ENCODE measurements at places on chromosomes 4 and X.

DNA sequence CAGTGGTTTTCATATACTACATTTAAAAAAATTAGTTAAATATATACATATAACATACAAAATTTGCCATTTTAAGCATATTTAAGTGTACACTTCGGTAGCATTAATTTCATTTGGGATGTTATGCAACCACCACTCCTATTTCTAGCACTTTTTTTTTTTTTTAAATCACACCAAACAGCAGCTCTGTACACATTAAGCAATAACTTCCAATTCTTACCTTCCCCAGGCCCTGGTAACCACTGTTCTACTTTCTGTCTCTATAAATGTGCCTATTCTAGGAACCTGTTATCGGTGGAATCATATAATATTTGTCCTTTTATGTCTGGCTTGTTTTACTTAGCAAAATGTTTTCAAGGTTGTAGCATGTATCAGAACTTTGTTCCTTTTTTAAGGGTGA, 39.1 kb downstream of the TMEM164 start:
- no peak for DNase-seq

GRCh38 chrX:50721764-50722521, 92.1 kb downstream of the SHROOM4 start:
- no peak for DNase-seq

DNA sequence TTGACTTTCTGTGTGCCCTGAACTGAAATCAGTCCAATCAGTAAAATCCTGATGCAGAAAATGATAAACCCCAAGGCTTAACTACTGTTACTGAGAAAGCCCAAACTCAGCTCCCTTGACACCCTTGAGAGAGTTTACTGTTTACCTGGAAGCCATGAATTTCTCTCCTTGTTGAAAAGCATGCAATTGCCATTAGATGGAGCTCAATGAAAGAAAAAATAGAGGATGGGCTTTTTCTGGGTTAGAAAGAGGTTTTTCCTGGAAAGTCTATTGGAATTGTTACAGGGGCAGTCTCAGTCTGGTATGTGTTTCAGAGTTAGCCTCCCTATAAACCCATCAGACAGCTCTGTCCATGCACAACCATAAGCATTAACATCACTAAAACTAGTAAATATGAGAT, 66.4 kb upstream of the C4orf54 start:
- peak; percentile 64 for DNase-seq

DNA sequence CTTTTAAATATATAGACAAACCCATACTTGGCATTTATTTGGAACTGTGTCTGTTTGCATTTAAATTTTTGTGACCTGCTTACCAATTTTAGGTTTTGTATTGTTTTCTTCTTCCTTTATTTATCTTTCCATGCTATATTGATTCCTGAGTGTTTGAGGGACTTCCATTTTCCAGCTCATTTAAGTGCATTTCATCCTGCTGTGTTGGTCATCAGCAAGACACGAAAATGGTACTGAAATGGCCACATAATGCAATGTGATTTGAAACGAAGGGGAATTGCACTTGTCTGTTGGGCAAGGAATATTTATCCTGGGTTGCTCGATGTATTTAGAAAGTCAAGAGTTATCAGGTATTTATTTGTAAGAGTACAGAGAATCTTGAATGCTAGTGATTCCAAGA, 524.3 kb upstream of the MAGEB2 start:
- peak; percentile 6 for DNase-seq

GRCh38 chr4:185997296-185997695, 71.7 kb upstream of the TLR3 start:
- DNase-seq = no peak

DNA sequence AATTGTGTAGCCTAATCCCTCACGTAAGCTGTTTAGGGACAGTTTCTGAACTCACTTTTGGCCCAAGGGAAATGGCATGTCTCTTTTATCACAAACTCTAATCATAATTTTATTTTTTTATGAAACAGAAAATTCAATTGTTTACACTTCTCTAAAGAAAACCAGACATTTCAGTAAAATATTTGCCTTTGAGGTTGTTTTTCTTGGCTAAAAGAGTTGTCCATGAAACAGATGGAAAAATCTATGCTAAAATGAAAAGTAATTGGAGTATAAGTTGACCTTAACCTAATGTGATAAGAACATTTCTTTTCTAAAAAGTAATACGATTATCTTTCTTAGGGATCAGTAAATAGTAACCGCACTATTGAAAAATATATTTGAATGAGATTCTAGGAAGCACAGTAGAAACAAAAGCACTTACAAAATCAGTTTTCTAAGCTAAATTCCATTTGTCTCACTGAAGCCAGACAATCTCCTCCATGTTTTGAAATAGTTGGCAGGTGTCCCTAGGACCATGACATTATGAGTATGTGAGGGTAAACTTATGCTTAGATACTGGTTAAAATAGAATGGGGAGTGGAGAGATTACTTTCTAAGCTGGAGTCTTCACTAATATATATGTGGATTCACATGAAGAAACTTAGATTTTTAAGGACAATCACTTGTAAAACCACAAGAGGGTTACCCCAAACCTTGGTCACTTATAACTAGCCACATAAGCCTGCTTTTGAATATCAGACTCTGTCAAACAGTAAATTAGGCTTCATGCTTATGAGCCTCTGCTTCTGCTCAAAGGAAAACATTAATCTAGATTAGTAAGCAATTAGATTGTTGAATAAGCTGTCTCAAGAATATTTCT, 20.1 kb upstream of the TET2 start:
- no peak for DNase-seq

DNA sequence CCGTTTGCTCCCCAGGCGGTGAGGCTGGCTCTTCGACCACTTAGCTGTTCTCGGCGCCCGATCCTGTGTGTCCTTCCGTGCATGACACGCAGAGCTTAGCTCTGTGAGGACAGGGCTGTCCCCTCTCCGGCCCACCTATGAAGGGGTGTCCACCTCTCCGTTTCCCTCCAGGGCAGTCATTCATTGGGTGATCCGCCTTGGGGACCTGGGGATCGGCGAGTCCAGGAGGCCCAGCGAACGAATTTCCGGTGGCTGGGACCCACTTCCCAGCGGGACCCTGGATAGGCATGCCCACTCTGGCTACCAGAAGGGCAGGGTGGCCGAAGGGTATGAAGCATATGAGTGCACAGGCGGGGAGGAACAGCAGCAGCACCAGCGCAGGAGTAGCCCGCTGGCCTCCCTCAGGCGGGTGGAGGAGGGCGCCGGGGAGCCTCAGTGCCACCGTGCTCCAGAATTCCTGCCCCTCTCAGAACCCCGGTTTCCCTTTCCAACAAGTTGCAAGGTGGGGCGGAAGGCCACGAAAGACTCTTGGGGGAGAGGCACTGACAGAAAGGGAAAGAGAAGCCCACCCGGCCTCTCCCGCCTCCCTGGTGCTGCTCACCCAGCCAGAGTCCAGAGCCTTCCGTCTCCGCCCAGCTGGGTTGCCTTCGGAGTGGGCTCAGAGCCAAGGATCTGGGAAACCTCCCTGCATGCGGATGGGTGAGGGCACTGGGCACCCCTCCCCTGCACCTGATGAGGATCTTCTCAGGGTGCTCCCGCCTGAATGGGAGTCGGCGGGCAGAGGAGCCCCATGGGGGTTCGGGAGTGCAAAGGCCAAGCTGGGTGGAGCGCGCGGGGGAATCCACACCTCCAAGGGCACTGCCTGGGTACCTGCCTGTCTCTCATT, 8.6 kb downstream of the HMX1 start:
- DNase-seq = no peak

- DNase-seq = no peak
Measured at GRCh38 chr4:80422727-80423404, 87.3 kb downstream of the CFAP299 start.

DNA sequence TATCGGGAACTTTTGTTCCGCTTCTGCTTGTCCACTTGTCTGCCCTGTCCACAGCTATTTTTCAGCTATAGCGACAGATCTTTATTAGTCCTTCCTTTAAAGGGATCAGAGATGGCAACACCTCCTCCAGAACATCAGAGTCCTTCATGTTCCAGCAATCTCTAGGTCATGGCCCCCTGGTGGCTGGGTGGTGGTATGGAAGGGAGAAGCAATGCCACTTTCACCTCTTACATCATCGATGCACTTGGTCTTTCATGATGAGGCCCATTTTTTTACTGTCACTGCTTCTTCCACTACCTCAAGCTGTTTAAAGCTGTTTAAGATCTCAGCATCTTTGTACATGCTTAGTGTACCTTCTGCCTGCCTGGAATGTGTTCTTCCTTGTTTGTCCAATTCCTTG, 106.7 kb downstream of the ARHGAP6 start:
- DNase-seq = peak; percentile 48

DNA sequence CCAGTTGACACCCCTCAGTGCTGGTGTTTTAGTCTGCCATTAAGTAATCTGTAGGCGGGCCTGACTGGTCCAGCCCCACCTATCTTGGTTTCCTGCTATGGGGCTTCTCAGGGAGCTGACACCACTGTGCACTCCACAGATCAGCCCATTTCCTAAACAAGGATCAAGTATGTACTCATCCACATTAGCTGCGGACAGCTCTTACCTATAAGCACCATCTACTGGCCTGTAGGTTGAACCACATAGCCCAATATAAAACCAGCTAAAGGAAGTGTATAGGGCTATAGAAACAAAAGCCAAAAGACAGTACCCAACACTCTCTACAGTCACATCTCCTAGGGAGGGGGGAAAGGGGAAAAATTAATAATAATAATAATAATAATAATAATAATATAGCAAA, 353.5 kb upstream of the CXorf51B start:
- DNase-seq = peak; percentile 1

DNA sequence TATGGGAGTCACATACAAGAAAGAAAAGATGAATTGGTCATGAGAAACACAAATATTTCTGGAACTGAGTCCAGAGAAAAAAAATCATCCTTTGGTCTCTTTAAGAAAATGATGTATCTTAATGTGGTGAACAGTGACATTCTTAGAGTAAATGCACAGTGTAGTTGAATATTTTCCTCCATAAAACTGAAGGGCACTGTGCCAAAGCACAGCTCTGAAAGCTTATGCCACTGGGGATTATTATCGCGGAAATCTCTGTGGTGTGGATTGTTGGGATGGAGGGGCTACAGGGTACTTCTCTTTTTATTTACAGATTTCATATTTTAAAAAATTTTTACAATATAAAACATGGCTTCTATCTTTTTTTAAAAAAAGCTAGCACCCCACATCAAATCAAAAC, 908.1 kb downstream of the CCSER1 start:
- no peak for DNase-seq

DNA sequence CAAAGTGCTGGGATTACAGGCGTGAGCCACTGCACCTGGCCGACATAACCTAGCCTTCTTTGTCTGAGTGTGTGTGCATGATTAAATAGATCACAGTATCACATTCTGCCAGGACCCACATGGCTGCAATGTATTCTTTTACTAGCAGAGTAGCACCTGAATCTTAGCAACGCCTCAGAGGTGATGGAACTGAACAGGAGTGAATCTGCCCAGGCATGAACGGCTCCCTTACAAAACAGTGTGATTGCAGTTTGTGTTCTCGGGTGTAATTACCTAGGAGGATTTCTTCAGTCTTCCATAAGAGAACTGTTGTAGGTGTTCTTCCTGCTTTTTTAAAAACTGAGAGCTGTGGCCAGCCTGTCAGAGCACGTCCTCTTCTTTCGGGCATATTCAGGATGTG, 122.7 kb upstream of the STS start:
- DNase-seq = no peak

GRCh38 chr4:99918656-99919055, 24.4 kb upstream of the LAMTOR3 start:
- DNase-seq = no peak

- no peak for DNase-seq
Measured at GRCh38 chr4:148114436-148114835, 327.8 kb downstream of the NR3C2 start.

GRCh38 chrX:70476934-70477733, 32.5 kb downstream of the DLG3 start:
- peak; percentile 81 for DNase-seq

- DNase-seq = no peak
Measured at GRCh38 chr4:168584321-168584771, 87.5 kb downstream of the PALLD start.

GRCh38 chrX:110008011-110008635, 5.2 kb downstream of the TMEM164 start:
- DNase-seq = no peak

- DNase-seq = no peak
Measured at GRCh38 chrX:49993661-49994060, 71.3 kb downstream of the CLCN5 start.

DNA sequence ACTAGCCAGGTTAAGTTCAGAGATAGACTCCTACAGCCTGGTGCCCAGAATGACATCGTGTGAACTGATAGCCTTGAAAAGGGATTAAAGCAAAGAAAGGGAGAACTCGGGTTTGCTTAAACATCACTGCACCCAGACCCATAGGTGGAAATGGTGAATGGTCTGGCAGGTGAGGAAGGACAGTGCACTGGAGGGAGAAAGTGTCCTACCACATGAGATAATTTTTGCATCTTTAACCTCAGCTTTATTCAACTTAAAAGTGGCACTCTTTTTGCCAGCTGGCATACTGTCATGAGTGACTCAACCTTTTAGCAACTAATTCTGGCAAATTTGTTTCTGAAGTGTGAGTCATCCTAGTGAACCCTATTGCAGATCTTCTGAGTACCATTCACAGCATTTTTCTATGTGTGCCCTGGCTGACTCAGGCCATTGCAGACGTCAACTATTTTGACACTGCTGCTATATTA, 53.0 kb upstream of the DAPP1 start:
- DNase-seq = peak; percentile 72

DNA sequence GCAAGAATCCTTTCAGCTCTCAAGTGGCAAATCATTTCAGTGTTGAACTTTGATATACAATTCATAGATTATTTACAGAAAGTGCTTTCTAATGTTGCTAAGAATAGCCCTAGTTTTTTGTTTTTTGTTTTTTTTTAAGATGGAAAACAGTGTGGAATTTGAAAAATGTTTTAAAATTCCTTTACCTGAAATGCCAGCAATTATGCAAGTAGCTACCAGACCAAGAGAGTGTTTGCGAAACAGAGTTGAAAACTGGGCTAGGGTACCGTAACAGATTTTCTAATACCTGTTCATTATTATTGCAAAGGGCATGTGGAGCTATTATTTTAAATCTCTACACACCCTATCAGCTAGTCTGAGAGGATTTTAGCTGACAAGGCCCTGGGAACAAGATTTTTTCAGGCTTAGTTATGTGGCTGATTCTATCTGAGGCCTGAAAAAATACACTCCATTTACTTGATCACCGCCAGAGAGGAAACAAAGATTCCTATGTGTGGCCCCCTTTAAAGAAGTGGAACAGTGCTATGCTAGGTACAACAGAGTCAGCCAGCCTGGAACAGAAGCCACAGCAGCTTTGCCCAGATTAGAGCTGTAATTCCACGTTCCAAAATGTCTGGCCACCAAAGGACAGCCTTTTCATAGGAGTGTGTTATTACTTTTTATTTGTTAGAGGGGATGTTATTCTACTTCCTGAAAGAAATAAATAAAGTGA, 46.9 kb upstream of the SLC39A8 start:
- DNase-seq = no peak
